Effector CD4-positive, alpha-beta T cell (primary cell): ENCODE measurements at places on chromosomes 5 and 9.

DNA sequence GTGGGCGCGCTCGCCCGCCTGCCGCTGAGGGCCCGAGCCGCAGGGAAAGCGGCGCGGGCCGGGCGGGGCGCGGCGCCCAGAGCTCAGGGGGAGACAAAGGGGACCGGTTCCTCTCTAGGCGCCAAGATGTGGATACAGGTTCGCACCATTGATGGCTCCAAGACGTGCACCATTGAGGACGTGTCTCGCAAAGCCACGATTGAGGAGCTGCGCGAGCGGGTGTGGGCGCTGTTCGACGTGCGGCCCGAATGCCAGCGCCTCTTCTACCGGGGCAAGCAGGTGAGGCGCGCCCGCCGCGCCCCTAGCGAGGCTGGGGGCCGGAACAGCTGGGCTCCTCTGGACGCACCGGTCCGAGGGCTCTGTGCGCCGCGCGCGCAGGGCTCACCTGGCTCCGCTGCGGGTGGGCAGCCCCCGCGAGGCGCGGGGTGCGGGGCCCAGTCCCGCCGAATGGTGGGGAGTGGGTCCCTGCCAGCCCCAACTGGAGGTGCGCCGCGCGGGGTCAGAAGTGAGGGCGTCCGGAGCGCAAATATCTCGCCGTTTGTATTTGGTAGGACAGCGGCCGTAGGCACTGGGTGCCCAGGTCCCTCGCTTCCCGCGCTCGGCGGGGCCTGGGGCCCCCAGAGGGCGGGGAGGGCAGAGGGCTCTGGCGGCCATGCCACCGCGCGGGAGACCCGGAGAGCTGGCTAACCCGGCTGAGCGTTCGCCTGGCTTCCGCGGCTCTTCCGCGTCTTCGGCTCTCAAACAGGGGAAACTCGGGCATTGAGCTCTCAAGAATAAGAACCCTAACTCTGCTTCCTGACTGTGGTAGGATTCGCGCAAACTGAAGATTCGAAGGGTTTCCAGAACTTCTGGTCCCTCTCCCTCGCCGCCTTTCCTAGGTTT is 607 bp downstream of the UHRF2 start:
- DNase-seq, result peak; percentile 36

GRCh38 chr9:98577446-98577845 is 131.3 kb downstream of the GABBR2 start:
- no peak for DNase-seq

- no peak for DNase-seq
These were observed 13.2 kb upstream of the SLC25A48 start for GRCh38 chr5:135821061-135821801.

- no peak for DNase-seq
These were observed 71.8 kb upstream of the LRRC70 start for GRCh38 chr5:62506659-62507460.

- no peak for DNase-seq
These were observed 84.7 kb downstream of the LIFR start for GRCh38 chr5:38471709-38472108.

- no peak for DNase-seq
These were observed 172.8 kb downstream of the AUH start for GRCh38 chr9:91188719-91189590.

- DNase-seq, result no peak
These were observed 29.4 kb upstream of the POMT1 start for GRCh38 chr9:131473198-131473885.

DNA sequence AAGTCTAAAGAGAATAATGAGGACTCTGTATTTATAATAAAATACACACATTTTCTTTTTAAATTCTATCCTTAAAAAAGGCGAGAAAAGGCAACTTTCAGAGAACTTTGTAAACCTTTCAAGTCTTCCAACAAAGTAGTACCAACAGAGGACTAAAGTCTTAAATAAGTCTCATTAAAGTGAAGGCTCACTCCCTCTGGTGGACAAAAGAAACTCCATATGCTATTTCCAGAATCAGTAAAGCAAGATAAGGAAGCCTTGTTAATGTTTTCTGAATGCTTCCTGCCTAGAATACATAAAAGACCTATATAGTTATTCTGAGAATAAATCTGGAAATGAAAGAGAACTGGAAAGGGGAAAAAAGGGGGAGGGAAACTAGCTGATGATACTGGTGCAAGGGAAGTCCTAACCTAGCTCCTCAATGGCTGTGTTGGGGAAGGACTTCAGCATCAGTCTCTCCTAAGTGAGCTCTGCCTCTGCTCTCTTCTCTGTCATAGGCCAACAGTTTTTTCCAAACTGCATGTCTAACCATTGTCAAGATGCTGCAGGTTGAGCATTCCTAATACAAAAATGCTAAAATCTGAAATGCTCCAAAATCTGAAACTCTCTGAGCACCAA is 7.2 kb downstream of the HMGCS1 start:
- no peak for DNase-seq

- DNase-seq, result no peak
These were observed 9.3 kb upstream of the PTPN3 start for GRCh38 chr9:109507421-109507838.

DNA sequence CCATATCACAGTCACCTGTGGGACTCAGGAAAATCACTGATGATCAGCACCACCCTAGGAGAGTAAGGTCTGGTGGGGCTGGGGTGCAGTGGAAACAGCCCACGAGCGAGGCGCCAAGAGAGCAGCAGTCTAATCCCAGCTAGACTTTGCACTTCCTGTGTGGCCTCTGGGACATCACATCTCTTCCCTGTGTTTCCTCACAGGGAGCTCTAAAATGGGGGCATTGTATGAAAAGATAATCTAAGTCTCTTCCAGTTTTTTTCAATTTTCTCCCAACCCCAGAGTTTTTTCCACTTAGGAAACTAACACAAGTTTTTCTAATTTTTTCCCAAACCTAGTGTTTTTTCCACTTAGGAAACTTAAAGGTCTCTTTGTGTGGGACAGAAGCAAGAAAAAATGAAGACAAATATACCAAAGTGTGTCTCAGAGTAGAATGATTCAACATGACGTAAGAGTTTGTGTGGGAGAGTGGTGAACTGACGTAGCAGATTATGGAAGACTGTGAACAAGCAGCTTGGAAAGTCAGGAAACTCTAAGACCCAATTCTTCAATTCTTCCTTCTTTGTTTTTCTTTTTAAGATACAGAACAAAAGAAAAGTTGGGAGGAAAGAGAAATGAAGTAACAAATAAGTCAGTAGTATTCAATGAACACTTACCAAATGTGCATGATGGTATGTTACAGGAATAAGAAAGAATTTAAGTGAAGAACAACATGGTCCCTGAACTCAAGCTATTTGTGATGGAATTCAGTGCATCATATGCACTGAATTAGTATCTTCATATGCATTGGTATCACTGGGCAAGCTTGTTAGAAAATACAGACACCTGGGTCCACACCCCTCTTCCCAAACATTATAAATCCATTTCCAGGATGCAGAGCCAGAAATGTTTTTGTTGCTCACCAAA is 51.3 kb downstream of the LHFPL2 start:
- DNase-seq, result no peak
